Naive B cell (primary cell): ENCODE measurements at places on chromosomes 3 and 15. TPM values are rescaled to one million over a fixed set of nuclear protein-coding genes. Genes with fewer than 3 reads are reported as not detected.
A peak's percentile ranks its signal among the peaks of the same experiment; 100 is the strongest.

The ZPLD1 gene
- polyA plus RNA-seq = not detected

The EXD1 gene
- not detected for polyA plus RNA-seq

The SETD2 gene
- 19.7 TPM for polyA plus RNA-seq

The ITIH1 gene
- 3.7 TPM for polyA plus RNA-seq

The PODXL2 gene
- polyA plus RNA-seq = 5.8 TPM

The GPR62 gene
- not detected for polyA plus RNA-seq

The GOLGA6L7 gene
- polyA plus RNA-seq = not detected

The GASK1A gene
- not detected for polyA plus RNA-seq

The GOLGB1 gene
- polyA plus RNA-seq = 5.0 TPM

The ABHD5 gene
- polyA plus RNA-seq = 2.9 TPM

The RNU5B-1 gene
- not detected for polyA plus RNA-seq

The ISLR gene
- polyA plus RNA-seq = not detected

DNA sequence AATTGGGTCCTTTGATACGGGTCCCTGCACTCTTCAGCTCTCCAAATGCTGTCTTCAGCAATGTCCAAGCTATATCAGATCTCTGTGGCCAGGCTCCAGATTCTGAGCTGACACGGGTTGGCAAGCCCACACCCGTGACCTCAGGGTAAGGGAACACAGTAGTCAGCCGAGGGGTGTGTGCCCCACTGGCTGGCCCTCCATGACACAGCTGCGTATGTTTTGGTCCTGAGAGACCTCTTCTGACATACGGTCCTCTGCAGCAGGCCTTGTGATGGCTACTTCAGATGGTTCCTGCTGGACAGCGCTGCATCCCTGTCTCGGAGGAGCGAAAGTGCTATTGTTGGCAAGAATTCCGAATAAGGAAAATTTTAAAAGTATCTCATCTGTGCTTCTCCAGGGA lies 85.2 kb upstream of the ADAMTS17 start:
- H3K27ac ChIP-seq = no peak overlapping the region
- H3K36me3 ChIP-seq = no peaks in the 10 kb centered on the region
- no peaks in the 10 kb centered on the region for H3K4me1 ChIP-seq
- H3K4me3 ChIP-seq = no peak overlapping the region

DNA sequence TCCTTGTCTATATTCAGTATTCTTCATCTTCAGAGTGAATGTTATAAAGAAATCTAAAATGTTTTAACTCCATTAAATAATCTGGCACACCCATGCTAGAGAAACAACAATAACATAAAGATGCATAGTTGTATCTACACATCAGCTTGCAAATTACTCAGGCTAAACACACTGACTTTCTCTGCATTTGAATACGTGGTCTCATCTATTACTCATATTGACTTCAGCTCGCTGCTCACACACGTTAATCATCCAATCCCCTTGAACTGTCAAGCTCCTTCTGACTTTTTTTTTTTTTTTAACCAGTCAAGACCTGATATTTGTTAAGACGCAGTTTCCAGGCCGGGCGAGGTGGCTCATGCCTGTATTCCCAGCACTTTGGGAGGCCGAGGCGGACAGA lies 1137.3 kb upstream of the CADM2 start:
- DNase-seq = no peak
- H3K27ac ChIP-seq = no peak overlapping the region
- H3K36me3 ChIP-seq = no peaks in the 10 kb centered on the region
- H3K27me3 ChIP-seq = no peaks in the 10 kb centered on the region
- H3K4me3 ChIP-seq = no peak overlapping the region
- no peaks in the 10 kb centered on the region for H3K4me1 ChIP-seq

GRCh38 chr3:172391592-172392302 lies 56.5 kb downstream of the GHSR start:
- H3K27me3 ChIP-seq = no peaks in the 10 kb centered on the region
- H3K4me1 ChIP-seq = no peaks in the 10 kb centered on the region
- DNase-seq = no peak
- H3K36me3 ChIP-seq = no peaks in the 10 kb centered on the region
- no peak overlapping the region for H3K4me3 ChIP-seq

- H3K27me3 ChIP-seq = peaks cover 32% of the 10 kb centered on the region
- no peak overlapping the region for H3K27ac ChIP-seq
- H3K4me1 ChIP-seq = peaks cover 4% of the 10 kb centered on the region
- no peak overlapping the region for H3K4me3 ChIP-seq
- no peaks in the 10 kb centered on the region for H3K36me3 ChIP-seq
Observed at GRCh38 chr15:51237816-51238215, 100.6 kb downstream of the CYP19A1 start.

DNA sequence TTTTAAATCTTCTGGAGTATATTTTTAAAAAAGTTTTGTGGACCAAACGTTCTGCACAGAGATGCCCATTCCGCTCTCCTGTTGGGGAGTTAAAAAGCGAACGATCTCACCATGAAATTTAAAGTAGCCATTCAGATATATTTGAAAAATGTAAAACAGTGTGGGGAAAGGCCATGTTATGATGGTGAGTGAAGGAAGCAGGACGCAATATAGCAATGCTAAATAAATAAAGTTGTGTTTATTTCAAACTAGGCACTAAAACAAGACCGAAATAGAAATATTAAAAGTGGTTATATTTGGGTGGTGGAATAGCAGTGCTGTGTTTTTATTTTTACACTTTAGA lies 327 bp upstream of the CCDC13 start:
- no peaks in the 10 kb centered on the region for H3K27me3 ChIP-seq
- peaks cover 8% of the 10 kb centered on the region for H3K4me1 ChIP-seq
- H3K27ac ChIP-seq = peak overlapping the region; percentile 97
- no peak for DNase-seq
- peak overlapping the region; percentile 97 for H3K4me3 ChIP-seq

DNA sequence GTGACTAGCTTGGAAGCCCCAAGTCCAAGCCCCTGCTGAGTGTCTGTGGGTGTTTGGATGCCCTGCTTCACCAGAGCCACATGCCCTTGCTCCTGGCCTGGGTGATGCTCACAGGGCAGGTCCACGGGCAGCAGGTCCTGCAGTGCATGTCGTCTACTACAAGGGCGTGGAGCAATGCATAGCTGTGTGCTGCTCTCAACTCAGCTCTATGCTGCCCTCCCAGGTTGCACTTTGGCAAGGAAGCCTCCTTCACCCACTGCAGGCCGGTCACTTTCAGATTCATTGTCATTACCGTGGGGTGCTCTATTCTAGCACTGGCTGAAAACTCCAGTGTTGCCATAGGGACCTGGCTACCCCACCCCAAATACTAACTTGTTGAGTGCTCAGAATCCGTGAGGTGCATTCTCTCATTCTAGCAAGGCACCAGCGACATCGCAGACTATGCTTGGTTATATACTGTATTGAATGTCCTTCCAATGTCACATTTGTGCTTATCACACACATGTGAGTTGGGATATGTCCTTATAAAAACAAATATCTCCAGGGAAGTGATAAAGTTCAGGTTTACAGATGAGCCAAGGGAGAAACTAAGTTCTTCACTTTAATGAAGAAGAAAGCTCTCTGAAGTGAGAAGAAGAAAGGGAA lies 51.8 kb downstream of the GRAMD1C start:
- no peaks in the 10 kb centered on the region for H3K36me3 ChIP-seq
- no peaks in the 10 kb centered on the region for H3K4me1 ChIP-seq
- H3K27ac ChIP-seq = no peak overlapping the region
- no peaks in the 10 kb centered on the region for H3K27me3 ChIP-seq
- H3K4me3 ChIP-seq = no peak overlapping the region
- no peak for DNase-seq

DNA sequence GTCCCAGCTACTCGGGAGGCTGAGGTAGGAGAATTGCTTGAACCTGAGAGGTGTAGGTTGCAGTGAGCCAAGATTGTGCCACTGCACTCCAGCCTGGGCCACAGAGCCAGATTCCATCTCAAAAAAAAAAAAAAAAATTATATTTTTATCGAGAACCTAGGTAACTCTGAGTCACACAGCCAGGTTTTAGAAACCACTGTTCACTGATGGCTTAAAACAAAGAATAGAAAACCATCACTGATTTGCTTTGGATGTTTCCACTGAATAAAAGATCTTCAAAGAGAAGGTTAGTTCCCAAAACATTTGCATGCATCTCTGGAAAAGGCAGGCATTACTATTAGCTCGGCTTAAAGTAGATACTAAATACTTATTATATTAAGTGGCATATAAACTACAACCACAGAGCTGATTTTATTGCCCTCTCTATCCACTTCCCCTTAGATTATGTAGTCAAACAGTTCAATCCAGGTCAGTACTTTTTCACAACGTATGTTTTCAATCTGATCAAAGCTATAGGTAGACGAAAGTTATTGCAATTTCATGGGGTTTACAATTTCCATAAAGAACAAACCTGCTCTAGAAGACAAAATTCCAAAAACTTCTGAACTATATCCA lies 1.4 kb downstream of the B4GALT4 start:
- DNase-seq = no peak
- no peaks in the 10 kb centered on the region for H3K36me3 ChIP-seq
- peaks cover 21% of the 10 kb centered on the region for H3K4me1 ChIP-seq
- H3K27me3 ChIP-seq = no peaks in the 10 kb centered on the region
- peak overlapping the region; percentile 87 for H3K4me3 ChIP-seq

DNA sequence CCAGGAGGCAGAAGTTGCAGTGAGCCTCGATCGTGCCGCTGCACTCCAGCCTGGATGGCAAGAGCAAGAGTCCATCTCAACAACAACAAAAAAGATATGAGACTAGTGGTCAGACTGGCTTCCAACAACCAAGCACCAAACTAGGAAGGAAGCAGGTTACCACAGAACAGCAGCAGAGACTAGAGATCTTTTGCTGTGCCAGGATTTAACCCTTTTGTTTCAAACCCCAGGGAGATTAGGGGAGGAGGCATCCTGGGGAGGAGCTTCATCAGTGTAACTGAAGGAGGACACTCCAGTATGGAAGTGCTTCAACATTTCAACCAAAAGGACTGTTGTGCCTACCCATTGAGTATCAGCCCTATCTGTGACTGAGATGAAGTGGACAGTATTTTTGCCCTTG lies 240.3 kb downstream of the ZIC1 start:
- H3K36me3 ChIP-seq = no peaks in the 10 kb centered on the region
- no peak for DNase-seq
- no peak overlapping the region for H3K4me3 ChIP-seq
- H3K4me1 ChIP-seq = no peaks in the 10 kb centered on the region
- H3K27me3 ChIP-seq = no peaks in the 10 kb centered on the region

- no peak for DNase-seq
- H3K4me3 ChIP-seq = no peak overlapping the region
- no peaks in the 10 kb centered on the region for H3K36me3 ChIP-seq
- no peaks in the 10 kb centered on the region for H3K4me1 ChIP-seq
- no peaks in the 10 kb centered on the region for H3K27me3 ChIP-seq
Observed at GRCh38 chr3:133854264-133855001, 41.2 kb downstream of the RAB6B start.

GRCh38 chr3:172256101-172256734 lies 192.0 kb downstream of the GHSR start:
- no peaks in the 10 kb centered on the region for H3K4me1 ChIP-seq
- no peaks in the 10 kb centered on the region for H3K27me3 ChIP-seq
- no peak for DNase-seq
- H3K36me3 ChIP-seq = peaks cover 5% of the 10 kb centered on the region

- peaks cover 8% of the 10 kb centered on the region for H3K4me1 ChIP-seq
- no peaks in the 10 kb centered on the region for H3K36me3 ChIP-seq
- no peak overlapping the region for H3K4me3 ChIP-seq
- peaks cover 58% of the 10 kb centered on the region for H3K27me3 ChIP-seq
- DNase-seq = no peak
Observed at GRCh38 chr3:71973274-71974030, 188.5 kb upstream of the PROK2 start.

- no peak for DNase-seq
- H3K27me3 ChIP-seq = no peaks in the 10 kb centered on the region
- no peak overlapping the region for H3K4me3 ChIP-seq
- H3K4me1 ChIP-seq = peaks cover 5% of the 10 kb centered on the region
- no peaks in the 10 kb centered on the region for H3K36me3 ChIP-seq
Observed at GRCh38 chr3:107284612-107285011, 92.6 kb upstream of the CCDC54 start.

GRCh38 chr3:122679882-122680474 lies 661 bp upstream of the PARP14 start:
- H3K27me3 ChIP-seq = no peaks in the 10 kb centered on the region
- peak overlapping the region; percentile 98 for H3K27ac ChIP-seq
- peaks cover 66% of the 10 kb centered on the region for H3K4me1 ChIP-seq
- peak overlapping the region; percentile 97 for H3K4me3 ChIP-seq

GRCh38 chr3:20066850-20067617 lies 26.8 kb downstream of the KAT2B start:
- H3K36me3 ChIP-seq = peaks cover 4% of the 10 kb centered on the region
- DNase-seq = no peak
- H3K27ac ChIP-seq = no peak overlapping the region
- H3K4me1 ChIP-seq = peaks cover 73% of the 10 kb centered on the region

- peaks cover 10% of the 10 kb centered on the region for H3K36me3 ChIP-seq
- peaks cover 41% of the 10 kb centered on the region for H3K27me3 ChIP-seq
- no peak for DNase-seq
- no peak overlapping the region for H3K27ac ChIP-seq
Observed at GRCh38 chr3:123349566-123350435, 99.1 kb downstream of the ADCY5 start.

GRCh38 chr15:39127151-39127790 lies 453.6 kb upstream of the THBS1 start:
- H3K4me1 ChIP-seq = no peaks in the 10 kb centered on the region
- no peaks in the 10 kb centered on the region for H3K36me3 ChIP-seq
- H3K27ac ChIP-seq = no peak overlapping the region
- H3K27me3 ChIP-seq = peaks cover 9% of the 10 kb centered on the region
- no peak for DNase-seq

DNA sequence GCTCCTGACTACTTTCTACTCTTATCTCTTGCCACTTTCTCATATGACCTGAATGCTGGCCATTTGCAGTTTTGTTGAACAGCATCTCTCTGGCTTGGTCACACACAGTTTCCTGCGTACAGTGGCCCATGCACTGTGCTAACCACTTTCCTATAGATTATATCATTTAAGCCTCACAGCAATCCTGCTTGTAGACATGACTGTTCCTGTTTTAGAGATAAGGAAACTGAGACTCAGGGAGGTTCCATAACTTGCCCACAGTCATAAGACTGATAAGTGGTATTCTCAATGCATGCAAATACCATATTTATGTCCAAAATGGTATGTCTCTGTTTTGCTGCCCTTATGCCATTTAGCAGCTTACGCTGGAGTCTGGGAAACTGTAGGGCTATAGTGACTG lies 229.5 kb downstream of the NR1D2 start:
- H3K36me3 ChIP-seq = peaks cover 4% of the 10 kb centered on the region
- no peak overlapping the region for H3K4me3 ChIP-seq
- no peaks in the 10 kb centered on the region for H3K4me1 ChIP-seq
- no peak for DNase-seq
- no peaks in the 10 kb centered on the region for H3K27me3 ChIP-seq

- no peak overlapping the region for H3K4me3 ChIP-seq
- H3K36me3 ChIP-seq = peaks cover 21% of the 10 kb centered on the region
- no peak for DNase-seq
- no peak overlapping the region for H3K27ac ChIP-seq
Observed at GRCh38 chr3:168154089-168154488, 58.4 kb upstream of the GOLIM4 start.

DNA sequence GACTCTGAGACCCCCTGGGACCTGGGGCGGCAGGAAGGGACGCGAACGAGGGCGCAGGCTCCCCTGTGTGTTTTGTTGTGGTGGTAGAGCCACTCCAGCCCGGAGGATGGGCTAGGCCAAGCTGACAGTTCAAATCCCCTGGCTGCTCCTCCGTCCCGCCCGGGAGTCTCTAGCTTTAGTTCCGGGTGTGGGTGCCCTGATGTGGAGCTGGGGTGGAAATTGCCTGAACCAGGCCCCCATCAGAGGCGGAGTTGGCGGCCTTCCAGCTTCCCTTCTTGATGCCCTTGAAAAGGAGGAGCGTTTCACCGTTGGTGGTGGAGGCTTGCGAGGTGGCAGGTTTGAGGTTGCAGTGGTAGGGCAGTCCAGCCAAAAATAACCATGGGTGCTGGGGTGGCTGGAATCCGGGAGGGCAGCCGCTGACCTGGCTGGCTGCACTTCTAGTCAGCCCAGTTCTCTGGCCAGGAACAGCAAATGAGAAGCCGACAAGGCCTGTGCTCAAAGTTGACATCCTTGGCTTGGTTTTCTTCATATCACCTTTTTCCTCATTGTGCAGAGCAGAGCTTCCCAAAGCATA lies 817 bp downstream of the CLK3 start:
- peaks cover 63% of the 10 kb centered on the region for H3K4me1 ChIP-seq
- H3K36me3 ChIP-seq = peaks cover 9% of the 10 kb centered on the region
- H3K27ac ChIP-seq = peak overlapping the region; percentile 99
